ENCODE measurements at places on chromosomes 6 and 20. TPM values are rescaled to one million over a fixed set of nuclear protein-coding genes. Genes with fewer than 3 reads are reported as not detected.

The SPATS1 gene
- total RNA-seq = not detected

The SDCBP2 gene
- total RNA-seq = 0.51 TPM

The SLC2A10 gene
- total RNA-seq = not detected

The ZBP1 gene
- total RNA-seq = 17.8 TPM

DNA sequence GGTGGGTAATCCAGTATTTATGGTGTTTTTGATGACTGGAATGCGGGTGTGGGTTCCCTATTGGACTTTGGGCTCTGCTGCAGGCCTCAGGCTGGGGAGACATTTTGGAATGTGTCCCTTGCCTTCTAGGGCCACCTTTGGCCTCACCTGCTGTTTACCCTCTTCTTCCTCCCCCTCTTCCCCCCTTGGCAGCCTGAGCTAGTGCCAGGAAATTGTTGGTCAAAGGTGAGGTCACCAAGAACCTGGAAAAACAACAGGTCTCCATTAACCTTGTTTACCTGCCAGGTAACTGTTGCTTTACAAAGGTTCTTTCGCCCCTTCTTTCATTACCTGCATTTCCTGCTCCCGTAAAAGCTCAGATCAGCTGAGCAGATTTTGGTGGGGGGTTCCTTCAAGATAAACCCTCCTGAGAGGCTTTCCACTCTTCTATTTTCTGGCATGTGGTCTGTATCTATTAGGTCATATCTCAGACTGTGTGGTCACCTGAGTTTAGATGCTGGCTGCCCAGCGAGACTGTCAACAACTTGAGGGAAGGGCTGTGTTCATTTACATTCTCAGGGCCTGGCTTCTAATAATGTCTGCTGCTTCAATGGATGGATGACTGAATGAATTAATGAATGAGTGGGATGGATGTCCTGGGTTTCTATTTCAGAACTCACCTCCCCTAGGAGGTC lies 34.7 kb downstream of the VEGFA start:
- no peak for DNase-seq

GRCh38 chr6:125954735-125955339 lies 1.7 kb upstream of the HINT3 start:
- DNase-seq = no peak

DNA sequence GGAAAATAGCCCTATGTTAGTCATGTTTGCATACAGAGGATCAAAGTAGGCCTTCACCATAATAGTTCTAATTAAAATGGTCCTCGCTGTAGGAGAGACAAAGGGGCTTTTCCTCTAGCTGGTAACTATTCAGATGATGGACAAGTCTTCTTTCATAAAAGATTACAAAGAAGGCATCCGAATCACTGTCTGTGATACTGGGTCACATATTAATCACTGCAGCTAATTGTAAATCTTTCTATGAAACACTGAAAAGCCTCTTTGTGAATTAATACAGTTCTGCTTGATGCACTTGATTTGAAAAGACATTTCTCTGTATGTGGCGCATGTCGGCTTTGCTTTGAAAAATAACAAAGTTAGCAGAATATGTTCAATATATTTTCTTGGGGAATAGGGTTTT lies 520.8 kb downstream of the KIF16B start:
- no peak for DNase-seq

GRCh38 chr6:70884074-70884983 lies 72.5 kb downstream of the B3GAT2 start:
- no peak for DNase-seq

DNA sequence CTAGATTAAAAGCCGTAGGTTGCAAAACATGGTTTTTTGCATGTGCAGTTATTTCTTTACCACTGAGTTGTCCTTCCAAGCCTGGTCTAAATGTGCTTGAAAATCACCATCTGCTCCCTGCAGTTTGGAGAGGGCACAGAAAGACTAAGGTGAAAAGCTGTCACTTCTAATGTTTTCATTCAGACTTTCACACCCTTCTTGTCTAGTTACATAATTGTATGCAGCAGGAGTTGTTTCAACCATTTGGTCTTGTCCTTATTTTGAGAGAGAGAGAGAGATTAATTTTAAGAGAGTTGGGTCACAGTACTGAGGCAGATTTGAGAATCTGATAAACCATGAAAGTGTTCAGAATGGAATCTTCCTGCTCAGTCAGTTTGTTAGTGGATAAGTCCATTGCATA lies 82.5 kb downstream of the ARID1B start:
- no peak for DNase-seq

GRCh38 chr20:13397300-13397724 lies 176.2 kb downstream of the ISM1 start:
- DNase-seq = no peak

- DNase-seq = no peak
Measured at GRCh38 chr6:165325609-165326008, 16.2 kb upstream of the C6orf118 start.

DNA sequence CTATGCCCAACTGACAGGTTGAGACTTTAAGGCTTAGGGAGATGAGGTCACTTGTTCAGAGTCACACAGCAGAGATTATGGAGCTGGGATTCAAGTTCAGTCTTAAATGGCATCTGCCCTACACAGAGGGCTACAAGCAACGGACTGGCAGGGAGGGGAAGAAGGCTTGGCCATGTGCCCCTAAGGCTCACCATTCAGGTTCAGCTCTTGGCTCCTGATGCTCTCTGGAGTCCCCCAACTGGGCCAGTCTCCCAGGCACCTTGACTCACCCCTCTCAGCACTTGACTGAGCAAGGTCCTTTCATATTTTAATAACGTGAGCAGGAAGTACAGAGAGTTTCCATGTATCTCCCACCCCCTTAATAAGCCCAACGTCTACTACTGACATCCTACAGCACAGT lies 71.4 kb upstream of the MAFB start:
- no peak for DNase-seq

- DNase-seq = no peak
Measured at GRCh38 chr20:50385733-50386640, 124.2 kb upstream of the PTPN1 start.

- DNase-seq = no peak
Measured at GRCh38 chr6:27495386-27496135, 22.7 kb upstream of the ZNF184 start.

All from activated B cell treated with CpG ODN at 0.5 μM for 24 hours (primary cell).